ENCODE measurements at places on chromosomes 4 and X. TPM values are rescaled to one million over a fixed set of nuclear protein-coding genes. Genes with fewer than 3 reads are reported as not detected.

Gene GNRHR
- total RNA-seq = not detected

Gene PRRG1
- total RNA-seq = 20.0 TPM

Gene SSX2
- total RNA-seq = not detected

Gene SHOX
- not detected for total RNA-seq

Gene DCAF8L2
- not detected for total RNA-seq

Gene SLC9A7
- total RNA-seq = 21.7 TPM

Measured in epithelial cell of alveolus of lung (primary cell).